ENCODE measurements at places on chromosomes 11 and 22.
A peak's percentile ranks its signal among the peaks of the same experiment; 100 is the strongest.

DNA sequence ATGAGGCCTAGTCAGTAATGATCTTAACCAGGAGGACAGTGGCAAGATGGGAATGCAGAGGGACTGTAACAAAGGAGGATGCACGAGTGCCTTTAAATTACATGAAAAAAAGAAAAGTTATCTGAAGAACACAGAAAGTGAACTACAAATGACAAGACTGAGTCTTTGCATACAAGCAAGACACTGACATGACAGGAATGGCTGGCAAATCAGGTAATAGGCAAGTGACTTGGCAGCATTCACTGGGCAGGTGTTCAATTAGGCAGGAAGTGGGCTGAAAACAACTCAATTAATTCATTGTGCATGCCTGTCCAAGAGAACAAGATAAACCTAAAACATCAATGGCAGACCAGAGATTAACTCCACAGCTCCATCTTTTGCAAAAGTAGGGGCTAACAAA lies 24.0 kb downstream of the SMCO4 start:
- no peak for ATAC-seq

GRCh38 chr11:10911907-10912306 lies 54.1 kb upstream of the ZBED5 start:
- ATAC-seq: no peak

GRCh38 chr11:118417801-118418200 lies 16.4 kb downstream of the ATP5MG start:
- no peak for ATAC-seq

- ATAC-seq: no peak
These were observed 98.5 kb upstream of the RAG2 start for GRCh38 chr11:36696550-36696949.

DNA sequence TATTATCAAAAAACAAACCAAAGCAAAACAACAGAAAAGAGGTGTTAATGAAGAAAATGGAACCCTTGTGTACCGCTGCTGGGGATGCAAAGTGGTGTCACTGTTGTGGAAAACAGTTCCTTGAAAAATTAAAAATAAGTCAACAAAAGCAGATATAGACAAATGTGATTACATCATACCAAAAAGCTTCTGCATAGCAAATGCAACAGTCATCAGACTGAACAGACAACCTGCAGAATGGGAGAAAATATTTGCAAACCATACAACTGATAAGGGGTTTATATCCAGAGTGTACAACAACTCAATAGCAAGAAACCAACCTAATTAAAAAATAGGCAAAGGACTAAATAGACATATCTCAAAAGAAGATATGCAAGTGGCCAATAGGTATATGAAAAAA lies 22.9 kb upstream of the CARS1 start:
- ATAC-seq: no peak

DNA sequence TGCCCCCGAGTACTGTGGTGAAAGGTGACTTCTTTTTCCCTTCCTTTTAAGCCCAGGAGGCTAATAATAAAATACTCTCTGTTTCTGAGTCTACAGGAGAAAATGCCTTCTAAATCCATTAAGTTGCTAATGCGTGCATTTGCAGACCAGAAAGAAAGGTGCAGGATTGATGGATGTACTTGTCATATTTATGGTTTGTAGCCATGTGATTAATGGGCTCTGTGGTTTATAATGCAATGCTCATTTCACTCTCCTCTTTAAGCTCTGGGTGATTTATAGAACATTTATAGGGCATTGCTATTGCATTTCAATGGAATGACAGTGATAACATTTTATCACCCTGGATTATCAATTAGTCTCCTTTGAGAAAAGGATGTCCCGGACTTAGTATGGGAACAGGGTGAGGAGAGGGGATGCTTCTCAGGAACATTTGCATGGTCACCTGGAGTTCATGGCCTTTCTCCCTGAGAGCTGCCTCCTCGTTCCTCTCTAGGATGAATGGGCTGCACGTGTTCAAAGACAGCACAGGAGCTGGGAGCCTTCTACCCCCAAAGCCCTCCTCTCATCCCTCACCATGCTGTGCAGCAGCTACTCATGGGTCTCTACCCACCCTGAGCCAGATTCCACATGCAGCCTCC lies 82.8 kb upstream of the HMGXB4 start:
- ATAC-seq: no peak

- no peak for ATAC-seq
These were observed 8.2 kb downstream of the MMP8 start for GRCh38 chr11:102716527-102716926.

GRCh38 chr11:95254131-95254704 lies 23.2 kb upstream of the SESN3 start:
- ATAC-seq: peak; percentile 98

DNA sequence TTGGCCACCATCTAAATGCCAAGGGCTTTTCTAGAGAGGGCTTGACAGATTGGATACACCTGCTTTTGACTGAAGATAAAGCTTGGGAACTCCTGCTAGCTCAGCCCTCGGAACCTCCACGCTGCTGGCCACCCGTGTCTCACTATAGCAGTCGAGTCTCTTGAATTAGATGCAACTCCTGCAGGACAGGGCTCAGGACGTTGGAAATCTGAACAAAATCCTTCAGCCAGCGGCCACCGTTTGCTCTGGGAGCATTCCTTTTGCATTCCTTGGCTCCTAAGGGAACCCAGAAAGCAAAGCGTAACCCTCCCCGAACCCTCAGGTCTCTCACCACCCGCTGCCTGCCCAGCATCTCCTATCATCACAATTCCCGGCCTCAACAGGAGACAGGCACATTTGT lies 77.8 kb downstream of the GRIK4 start:
- ATAC-seq: no peak

DNA sequence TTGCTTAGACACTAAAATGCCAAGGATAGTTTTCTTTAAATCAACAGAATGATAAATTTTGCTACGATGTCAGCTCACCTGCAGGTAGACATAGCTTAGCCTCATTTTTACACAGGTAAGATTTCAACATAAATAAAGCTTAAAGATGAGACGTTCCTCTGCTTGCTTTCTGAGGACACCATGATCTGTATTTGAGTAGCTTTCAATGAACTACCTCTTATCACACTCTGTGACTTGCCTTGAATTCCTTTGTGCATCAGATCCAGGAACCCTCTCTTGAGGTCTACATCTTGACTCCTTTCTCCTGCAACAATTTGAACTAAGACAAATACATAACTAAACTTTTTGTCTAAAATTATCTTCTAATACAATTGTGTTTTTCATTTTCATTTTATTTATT lies 26.1 kb upstream of the OR8I2 start:
- ATAC-seq: no peak

- ATAC-seq: no peak
These were observed 30.1 kb downstream of the HIRA start for GRCh38 chr22:19401483-19401882.

DNA sequence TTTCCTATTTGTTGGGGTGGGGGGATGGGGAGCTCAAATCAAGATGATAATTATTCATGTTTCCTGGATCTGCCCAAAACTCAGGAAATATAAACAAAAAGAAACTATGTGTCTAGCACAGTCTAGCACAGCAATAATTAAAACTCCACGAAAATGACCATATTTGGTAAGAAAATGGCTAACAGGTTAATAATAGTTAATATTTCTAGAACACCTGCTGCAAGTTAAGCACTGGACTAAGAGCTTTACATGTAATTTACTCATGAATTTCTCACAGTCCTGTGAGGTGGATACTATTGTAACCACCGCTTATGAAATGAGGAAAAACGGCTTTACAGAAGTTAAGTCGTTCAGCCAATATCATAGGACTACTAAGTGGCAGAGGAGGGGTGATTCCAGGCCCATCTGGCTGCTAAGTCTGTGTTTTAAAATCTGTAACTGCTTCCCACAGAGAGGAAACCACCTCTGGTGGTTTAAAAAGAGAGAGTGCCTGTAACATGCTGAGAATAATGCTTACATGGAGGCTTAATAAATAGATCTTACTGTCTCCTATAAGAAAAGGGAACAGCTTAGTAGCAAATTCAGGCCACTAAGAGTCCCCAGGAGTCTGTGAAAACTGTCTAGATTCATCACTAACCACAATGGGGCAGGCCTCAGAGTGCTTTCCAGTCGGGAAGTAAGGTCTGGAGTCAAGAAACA lies 11.0 kb upstream of the AMOTL1 start:
- no peak for ATAC-seq

DNA sequence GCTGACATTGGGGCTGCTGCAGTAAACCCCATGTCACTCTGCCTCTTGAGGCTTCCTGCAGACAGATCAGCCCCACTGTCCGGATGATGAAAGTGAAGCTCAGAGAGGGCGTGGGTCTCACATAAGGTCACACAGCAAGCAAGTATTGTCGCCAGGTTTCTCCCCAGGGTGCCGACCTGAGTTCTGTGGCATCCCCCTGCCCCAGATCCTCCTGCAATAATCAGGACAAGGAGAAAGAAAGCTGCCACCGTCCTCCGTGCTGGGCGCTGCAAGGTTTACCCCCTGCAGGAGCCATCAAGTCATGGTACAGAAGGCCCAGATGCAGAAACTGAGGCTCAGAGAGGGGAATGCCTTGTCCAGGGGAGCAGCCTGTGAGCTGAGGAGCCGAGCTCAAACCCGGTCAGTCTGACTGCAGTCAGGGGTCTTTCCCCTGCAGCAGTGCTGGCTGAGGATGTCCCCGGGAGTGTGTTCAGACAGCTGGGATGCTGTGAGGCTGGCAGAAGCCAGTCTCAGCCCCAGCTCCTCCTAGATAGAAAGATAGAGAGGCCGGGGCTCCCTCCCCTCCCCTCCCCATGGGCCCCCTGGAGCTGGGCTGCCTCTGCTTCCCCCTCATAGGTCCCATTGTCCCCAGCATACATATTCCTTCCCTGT lies 13.2 kb downstream of the EMID1 start:
- no peak for ATAC-seq

DNA sequence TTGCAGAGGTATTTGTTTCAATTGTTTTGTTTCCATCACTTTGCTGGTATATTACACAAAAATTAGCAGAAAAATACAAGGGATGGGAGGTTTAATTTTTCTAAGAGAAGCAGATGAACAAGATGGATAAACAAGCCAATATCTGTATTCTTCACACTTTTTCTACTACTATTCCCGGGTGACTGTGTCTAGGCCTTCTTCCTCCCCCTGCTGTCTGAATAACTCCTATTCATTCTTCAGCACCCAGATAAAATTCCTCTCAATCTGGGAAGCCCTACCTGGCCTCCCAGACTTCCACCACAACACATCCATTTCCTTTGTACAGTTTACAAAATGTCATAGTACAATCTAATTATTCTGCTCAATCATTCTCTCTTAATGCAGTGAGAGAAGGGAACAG lies 666.6 kb upstream of the TENM4 start:
- no peak for ATAC-seq

- peak; percentile 24 for ATAC-seq
These were observed 67.6 kb downstream of the PIWIL3 start for GRCh38 chr22:24706732-24707469.

All from stimulated activated memory B cell treated with anti-CD40 and anti-IgM and Interleukin-4, amounts not matched to agents 10 μg/mL and 1 μg/mL and 100 μg/mL, for 72 hours (primary cell).